AG04449 (cell line): ENCODE measurements at places on chromosomes 7 and 10.
A peak's percentile ranks its signal among the peaks of the same experiment; 100 is the strongest.

- peak; percentile 70 for DNase-seq
Observed at GRCh38 chr10:71835671-71836595, 15.1 kb downstream of the PSAP start.

GRCh38 chr10:62268027-62268398 lies 631 bp downstream of the RTKN2 start:
- DNase-seq: no peak

GRCh38 chr10:14837003-14837756 lies 657 bp downstream of the CDNF start:
- DNase-seq: no peak

- DNase-seq: no peak
Observed at GRCh38 chr10:64515970-64516699, 994.9 kb downstream of the REEP3 start.

DNA sequence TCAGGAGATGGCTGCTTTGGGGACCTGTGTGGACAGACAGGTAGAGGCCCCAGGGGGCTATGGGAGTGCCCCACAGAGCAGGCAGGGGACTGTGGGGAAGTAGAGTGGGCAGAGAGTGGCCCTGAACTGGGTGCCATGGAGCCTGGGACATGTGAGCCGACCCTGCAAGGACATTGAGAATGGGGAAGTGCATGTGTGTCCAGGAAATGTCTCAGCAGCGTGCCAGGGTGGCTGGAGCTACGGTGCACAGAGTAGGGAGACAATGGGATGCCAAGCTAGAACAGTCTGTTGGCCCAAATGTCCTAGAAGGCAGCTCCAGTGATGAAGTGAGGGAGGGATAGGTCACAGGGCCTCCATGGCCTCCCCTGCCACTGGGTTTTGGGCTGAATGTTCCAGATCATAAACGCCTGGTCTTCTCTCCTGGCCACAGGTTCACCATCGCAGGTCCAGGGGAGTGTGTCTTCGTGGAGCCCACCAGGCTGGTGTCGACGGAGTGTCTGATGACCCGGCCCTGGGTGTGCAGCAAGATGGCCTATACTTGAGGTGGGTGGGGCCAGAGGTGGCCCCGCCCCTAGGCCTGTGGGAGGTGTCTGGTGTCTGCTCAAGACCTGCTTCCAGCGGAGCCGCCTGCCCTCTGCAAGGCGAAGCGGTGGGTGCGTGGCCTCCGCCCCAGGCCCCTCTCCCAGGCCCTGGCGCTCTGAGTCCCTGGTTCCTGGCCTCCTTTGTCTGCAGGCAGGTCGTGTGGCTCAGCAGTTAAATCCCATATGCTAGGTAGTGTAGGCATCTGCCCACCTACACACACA lies 20.5 kb downstream of the CLEC2L start:
- DNase-seq: no peak

DNA sequence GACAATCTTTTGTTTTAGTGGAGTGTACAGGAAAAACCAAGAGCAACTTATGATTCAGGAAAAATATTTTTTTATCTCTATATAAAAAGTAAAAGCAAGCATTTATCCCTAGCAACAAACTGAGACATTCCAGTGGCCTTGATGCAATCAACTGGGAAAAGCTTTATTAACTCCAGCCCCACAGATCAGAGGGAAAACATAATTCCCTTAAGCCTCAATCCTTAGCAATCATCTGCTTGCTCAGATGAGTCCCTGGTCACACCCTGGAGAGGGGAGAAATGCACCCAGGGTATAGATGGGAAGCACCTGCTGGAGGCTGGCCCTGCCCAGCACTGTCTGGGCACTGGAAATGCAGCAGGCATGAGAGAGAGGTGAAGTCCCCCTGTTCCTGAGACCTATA lies 636.6 kb downstream of the TNS3 start:
- no peak for DNase-seq

DNA sequence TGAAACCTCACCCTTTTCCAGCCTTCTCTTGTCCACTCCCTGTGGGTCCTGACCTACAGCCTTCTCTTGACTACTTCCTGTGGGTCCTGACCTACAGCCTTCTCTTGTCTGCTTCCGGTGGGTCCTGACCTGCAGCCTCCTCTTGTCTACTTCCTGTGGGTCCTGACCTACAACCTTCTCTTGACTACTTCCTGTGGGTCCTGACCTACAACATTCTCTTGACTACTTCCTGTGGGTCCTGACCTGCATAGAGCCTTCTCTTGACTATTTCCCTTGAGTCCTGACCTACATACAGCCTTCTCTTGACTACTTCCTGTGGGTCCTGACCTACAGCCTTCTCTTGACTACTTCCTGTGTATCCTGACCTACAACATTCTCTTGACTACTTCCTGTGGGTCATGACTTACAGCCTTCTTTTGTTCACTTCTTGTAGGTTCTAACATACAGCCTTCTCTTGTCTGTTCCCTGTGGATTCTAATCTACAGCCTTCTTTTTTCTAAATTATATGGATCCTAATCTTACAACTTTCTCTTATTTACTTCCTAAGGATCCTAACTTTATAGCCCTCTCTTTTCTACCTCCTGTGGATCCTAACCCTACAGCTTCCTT lies 36.5 kb downstream of the C10orf71 start:
- DNase-seq: no peak

DNA sequence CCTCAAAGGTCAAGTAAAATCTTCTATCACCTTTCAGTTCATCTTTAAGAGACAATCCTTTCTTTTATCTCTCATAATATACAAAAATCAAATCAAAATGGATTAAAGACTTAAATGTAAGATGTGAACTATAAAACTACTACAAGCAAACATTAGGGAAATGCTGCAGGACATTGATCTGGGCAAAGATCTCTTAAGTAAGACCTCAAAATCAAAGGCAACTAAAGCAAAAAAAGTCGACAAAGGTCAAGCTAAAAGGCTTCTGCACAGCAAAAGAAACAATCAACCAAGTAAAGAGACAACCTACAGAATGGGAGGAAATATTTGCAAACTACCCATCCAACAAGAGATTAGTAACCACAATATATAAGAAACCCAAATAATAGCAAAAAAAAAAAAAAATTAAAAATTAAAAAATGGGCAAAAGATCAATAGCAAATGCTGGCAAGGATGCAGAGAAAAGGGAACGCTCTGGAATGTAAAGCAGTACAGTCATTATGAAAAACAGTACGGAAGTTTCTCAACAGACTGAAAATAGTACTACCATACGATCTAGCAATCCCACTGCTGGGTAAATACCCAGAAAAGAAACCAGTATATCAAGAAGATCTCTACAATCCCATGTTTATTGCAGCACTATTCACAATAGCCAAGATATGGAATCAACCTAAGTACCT lies 41.7 kb downstream of the TNPO3 start:
- no peak for DNase-seq

DNA sequence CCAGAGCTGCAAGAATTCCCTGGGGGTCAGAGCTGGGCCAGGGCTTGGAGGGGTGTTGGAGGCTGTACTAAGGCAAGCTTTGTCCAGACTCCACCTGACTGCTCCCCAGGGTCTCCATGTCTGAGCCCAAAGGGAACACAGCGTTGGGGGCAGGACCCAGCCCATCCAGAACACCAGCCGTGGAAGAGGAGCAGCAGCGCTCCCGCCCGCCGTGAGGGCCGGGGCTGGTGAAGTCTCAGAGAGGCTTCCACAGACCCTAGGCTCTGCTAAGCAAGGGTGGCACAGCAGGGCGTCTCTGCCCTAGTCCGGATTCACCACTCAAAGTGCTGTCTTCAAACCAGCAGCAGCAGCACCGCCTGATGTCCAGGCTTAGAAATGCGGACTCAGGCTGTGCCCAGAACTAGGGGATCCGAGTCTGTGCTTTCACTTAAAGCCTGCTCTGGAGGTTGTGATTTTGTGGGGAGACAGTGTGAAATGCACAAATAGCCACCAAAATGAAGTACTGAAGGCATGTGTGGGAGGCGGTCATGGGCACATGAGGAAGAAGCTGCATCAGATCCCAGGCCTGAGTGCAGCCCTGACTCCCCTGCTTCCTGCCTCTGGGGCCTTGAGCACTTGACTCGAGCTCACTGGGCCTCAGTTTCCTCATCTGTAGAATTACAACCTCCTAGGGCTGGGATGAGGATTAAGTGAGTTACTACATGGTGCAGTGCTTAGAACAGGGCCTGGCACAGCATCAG lies 16.6 kb upstream of the AQP1 start:
- DNase-seq: no peak

GRCh38 chr7:19520392-19520791 lies 188.4 kb downstream of the POLR1F start:
- DNase-seq: no peak

DNA sequence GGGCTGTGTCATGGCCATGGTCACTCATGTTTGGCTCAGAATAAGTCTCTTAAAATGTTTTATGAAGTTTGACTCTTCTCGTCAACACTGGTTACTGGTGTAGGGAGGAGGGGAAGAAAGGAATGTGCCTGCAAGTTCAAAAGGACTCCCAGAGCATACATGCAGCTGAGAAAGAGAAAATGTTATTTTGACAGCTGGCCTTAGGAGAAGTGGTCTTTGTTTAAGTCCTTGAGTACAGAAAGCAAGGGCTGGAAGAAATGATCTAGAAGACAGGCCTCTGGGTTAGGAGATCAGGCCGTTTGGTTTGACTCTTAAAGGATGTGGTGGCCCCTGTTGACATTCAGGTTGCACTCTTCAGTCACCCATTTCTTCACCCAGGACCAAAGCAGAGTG lies 245.5 kb downstream of the REEP3 start:
- DNase-seq: no peak

DNA sequence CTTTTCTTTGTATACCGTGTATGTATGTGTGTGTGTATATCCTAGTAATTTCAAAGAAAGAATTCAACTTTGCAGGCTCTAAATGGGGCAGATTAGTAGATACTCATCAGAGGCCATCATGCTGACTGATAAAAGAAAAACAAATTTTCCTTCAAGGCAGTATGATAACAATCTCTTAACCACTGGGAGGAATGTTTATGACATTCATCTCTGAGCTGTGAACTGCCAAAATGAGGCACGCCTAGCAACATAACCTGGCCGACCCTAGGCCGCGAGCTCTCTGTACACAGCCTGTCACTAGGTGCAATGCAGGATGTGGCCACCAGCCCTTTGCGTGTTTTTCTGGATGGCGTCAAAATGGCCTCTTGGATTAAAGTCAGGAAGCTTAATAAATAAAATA lies 343.7 kb upstream of the GALNT17 start:
- DNase-seq: no peak

DNA sequence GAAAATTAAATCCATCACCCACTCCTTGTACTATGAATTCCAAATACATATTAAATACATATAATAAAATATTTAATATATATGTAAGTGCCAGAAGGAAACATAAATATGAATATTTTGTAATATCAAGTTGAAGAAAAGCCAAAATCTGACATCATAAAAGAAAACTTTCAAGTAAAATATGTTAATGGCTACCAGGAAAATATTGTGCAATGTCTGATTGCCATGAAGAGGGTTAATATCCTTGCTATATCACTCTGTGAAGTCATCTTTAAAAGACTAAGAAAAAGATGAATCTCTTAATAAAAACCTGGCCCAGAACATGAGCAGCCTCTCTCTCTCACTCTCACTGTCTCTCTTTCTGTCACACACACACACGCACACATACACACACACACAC lies 130.2 kb downstream of the EGFR start:
- DNase-seq: no peak

DNA sequence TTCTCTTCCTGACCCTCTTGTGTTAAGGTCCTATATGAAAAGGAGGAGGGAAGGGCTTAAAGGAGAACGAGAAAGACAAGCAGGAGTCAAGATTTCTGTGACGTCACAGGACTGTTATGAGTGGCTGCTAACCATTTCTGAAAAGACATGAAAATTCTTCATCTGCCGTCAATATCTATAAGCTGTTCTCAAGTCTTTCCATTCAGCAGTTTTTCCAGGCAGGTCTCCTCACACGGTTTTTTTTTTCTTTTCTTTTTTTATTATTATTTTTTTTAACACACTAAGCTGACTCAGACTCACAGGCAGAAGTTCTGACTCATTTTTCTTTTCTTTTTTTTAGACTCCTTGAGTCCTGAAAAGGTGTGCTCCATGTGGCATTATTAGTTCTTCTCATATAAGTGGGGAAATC lies 72.0 kb downstream of the DGKI start:
- DNase-seq: no peak

- no peak for DNase-seq
Observed at GRCh38 chr10:117581961-117582360, 39.4 kb downstream of the EMX2 start.

GRCh38 chr10:74681917-74682627 lies 144.3 kb upstream of the KAT6B start:
- DNase-seq: no peak

GRCh38 chr10:44628921-44629320 lies 244.0 kb upstream of the CXCL12 start:
- DNase-seq: peak; percentile 64

DNA sequence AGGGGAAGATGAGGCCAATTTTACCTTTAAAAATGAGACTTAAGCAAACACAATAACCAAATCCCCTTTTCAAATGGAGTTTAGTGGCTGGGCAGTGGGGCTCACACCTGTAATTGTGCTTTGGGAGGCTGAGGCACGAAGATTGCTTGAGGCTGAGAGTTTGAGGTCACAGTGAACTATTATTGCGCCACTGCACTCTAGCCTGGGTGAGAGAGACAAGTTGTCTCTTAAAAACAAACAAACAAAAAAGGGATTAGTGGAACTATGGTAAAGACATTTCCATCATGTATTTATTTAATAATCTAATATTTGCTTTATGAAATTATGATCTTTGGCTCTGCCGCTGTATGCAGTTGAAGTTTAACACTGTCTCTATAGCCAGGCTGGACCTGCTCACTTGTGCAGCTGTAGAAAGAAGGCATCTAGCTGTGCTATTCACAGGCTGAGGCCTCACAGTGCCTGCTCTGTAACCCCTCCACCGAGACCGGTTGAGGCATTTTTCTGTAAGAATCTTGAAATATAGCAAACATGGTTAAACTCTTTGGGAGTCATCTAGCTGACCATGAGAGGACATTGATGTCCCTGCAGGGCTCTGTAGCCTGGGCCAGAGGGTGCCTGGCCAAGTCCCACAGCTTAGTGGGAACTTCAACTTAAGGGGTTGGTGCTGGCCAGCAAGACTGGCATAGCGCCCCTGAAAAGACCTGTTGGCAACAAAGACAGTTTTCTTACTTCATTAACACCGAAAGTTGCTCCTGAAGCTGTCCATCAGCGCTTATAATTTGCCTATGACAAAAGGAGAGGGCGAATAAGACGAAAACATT lies 131.8 kb downstream of the BMPER start:
- no peak for DNase-seq

GRCh38 chr7:115340828-115341227 lies 418.9 kb downstream of the MDFIC start:
- peak; percentile 16 for DNase-seq

- no peak for DNase-seq
Observed at GRCh38 chr10:11204351-11204942, 186.8 kb downstream of the CELF2 start.

GRCh38 chr7:139797607-139798006 lies 19.8 kb upstream of the HIPK2 start:
- no peak for DNase-seq
